Glutamatergic neuron (in vitro differentiated cells): ENCODE measurements at places on chromosomes 2 and 18.

- DNase-seq = no peak
Measured at GRCh38 chr2:20651731-20652099, 817 bp upstream of the HS1BP3 start.

DNA sequence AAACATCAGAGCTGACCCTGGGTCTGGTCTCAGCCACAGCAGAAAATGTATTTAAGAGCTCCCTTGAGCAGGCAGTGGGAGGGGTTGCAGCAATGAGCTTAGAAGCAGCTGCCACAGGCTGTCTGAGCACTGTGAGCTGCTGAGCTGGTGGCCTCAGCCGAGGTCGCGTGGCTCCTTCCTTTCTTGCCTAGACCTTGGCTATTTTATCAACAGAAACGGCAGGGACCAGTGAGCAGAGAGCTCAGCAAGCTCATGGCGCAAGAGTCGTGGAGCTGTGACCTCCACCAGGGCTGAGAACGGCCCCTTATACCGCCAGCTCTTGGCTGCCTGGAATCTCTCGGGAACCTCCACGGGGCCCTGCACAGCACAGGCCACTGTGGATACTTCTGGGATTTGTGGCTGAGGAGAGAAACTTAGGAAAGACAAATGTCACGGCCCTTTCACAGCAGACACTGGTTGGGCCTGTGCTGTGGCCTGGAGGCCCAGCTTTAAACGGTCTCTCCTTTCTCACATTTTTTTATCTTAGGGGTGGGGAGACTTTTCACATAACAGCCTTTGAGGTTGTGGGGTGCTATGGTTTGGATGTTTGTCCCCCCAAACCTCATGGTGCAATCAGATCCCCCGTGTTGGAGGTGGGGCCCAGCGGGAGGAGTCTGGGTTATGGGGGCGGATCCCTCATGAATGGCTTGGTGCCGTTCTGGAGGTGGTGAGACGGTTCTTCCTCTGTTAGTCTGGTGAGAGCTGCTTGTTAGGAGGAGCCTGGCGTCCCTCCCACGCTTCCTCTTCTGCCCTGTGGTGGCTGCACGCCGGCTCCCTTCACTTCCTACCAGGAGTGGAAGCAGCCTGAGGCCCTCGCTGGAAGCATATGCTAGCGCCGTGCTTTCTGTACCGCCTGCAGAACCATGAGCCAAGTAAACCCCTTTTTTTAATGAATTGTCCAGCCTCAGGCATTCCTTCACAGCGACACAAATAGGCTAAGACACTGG is 1.7 kb downstream of the ALLC start:
- peak; percentile 62 for DNase-seq

DNA sequence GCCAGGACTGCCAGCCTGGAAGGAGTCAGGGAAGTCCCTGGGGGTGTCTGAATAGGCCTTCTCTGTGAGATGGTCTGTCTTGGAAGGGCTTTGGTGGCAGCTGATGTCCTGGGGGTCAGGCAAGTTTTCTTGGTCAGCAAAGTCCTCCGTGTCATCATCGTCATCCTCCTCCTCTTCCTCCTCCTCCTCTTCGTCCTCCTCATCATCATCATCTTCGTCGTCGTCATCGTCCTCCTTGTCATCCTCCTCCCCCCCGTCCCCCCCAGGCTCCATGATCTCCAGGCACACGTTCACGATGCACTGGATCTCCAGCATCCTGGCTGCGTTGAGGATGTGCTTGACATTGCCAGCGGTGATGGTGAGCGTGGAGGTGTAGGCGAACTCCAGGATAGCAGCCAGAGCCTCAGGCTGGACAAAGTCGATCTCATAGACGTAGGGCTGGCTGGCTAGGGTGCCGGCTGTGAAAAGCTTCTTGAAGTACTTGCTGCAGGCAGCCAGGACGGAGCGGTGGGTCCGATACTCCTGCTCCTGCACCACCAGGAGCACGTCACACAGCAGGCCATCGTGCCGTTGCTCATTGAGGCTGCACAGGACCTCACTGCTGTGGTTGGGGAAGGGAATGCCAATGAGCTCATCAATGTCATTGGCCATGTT is 110.1 kb upstream of the SMAD2 start:
- DNase-seq = no peak

DNA sequence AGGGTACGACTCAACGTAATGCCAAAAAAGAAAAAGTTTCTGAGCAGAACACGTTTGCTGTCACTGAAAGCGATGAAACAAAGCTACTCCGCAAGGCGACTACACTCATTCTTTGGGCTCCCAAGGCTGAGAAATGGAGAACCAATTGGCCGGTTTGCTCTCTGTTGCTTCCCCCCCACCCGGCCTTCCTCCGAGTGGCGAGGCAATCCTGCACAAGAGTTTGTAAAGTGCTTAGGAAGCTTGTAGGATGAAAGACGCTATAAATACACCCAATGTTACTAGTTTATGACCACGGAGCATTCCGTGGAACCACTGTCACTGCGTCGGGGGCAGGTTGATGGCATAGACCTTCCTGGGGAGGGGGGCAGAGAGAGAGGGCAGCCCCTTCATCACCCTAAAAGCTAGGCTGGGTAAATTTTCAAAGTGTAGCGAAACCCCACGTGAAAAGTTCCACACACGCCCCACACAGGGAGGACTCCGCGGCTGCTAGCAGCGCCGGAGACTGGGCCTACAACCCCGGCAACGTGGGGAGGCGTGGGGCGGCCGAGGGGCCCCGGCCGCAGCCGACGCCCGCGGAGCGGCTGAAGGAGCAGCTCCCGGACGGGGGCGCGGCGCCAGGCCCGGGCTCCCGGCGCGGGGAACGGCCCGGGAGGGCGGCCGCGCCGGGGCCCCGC is 915 bp downstream of the CUL3 start:
- DNase-seq = peak; percentile 47

- peak; percentile 88 for DNase-seq
Measured at GRCh38 chr2:176140513-176141317, 10.6 kb upstream of the HOXD4 start.

DNA sequence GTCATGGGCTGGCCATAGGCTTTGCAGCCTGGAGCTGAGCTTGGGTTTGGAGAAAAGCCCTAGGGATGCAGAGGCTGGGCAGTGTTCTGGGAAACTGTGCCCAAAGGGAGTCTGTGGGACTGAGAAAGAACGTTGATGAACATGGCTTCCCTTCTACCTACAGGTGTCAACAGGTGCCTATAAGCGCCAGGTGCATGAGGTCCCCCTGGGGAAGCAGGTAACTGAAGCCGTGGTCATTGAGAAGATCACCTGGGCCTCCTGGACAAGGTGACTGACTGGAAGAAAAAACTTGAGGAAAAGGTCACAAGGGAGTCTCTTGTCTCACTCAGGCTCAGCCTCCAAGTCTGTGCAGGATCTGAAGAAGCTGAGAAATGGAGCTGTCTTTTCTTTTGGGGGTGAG is 83.4 kb downstream of the RTN4 start:
- DNase-seq = no peak

DNA sequence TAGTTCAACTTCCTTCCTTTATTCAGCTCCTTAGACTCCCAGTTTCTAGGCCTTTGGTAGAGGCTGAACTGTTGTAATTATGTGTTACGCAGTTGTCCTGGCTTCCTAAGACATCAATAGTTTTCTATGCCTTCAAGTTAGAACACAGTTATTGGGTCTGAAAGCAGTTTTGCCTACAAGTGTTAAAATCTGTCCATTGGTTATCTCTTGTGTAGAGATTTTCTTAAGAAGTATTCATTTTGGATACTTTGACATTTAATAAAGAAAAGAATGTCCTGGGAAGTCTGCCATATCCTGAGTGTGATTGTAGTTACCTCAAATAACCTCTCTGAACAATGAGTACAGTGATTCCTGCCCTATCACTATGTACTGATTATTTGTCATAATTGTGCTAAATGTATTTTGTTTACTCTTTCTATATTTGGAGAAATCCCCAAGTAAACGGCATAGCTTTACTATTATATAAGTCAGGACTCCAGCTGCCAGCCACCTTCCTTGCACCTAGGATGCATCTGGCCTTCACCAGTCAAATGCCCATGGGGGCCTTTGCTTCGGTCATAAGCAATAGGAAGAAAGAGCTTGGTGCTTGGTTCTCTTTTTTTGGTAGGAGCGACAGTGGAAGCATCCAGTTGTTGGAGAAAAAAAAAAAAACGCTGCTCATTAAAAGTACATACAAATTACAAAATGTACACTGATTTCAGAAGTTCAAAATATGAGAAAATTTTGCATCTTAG is 449.5 kb upstream of the PKDCC start:
- DNase-seq = no peak

GRCh38 chr2:102839668-102840388 is 78.0 kb downstream of the TMEM182 start:
- peak; percentile 28 for DNase-seq

GRCh38 chr2:63993871-63994270 is 25.4 kb downstream of the VPS54 start:
- no peak for DNase-seq

- no peak for DNase-seq
Measured at GRCh38 chr2:86634352-86634751, 10.7 kb upstream of the RNF103 start.

GRCh38 chr2:71692621-71693277 is 239.4 kb downstream of the DYSF start:
- no peak for DNase-seq

DNA sequence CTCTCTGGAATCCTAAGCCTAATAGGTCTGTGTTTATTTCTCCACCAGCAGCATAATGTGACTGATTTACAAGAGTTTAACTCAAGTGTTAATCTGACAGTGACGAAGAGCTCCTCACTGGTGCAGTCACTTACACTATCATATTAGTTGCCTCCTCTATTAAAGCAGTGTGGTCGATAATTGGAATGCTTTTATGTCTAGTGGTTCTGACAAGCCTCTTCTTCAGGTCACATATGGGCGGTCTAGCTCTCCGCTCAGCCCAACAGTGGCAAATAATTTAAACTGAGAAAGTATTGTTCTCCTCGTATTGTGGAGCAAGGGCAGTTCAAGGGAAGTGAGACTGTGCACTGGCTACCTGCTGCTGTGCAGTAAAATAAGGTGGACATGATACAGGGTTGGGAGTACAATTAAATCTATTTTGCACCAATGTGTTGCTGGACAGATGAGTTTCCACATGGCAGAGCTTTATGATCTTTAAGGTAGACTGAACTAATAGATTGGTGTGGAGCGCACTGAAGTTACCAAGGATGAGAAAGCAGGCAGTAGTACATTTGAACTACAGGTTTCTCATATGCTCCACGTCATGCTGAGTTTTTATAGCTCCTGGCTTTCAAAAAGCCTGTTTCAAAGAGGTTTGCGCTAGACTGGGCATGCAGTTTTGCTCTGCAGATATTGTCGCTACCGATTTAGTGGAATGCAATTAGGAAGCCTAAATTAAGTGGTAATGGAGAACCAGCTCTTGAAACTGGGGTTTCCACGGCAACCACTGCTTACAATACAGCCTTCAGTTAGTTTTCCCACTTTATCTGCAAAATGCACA is 151.7 kb upstream of the POU3F3 start:
- no peak for DNase-seq

- DNase-seq = peak; percentile 82
Measured at GRCh38 chr18:31657823-31658669, 26.3 kb downstream of the B4GALT6 start.

DNA sequence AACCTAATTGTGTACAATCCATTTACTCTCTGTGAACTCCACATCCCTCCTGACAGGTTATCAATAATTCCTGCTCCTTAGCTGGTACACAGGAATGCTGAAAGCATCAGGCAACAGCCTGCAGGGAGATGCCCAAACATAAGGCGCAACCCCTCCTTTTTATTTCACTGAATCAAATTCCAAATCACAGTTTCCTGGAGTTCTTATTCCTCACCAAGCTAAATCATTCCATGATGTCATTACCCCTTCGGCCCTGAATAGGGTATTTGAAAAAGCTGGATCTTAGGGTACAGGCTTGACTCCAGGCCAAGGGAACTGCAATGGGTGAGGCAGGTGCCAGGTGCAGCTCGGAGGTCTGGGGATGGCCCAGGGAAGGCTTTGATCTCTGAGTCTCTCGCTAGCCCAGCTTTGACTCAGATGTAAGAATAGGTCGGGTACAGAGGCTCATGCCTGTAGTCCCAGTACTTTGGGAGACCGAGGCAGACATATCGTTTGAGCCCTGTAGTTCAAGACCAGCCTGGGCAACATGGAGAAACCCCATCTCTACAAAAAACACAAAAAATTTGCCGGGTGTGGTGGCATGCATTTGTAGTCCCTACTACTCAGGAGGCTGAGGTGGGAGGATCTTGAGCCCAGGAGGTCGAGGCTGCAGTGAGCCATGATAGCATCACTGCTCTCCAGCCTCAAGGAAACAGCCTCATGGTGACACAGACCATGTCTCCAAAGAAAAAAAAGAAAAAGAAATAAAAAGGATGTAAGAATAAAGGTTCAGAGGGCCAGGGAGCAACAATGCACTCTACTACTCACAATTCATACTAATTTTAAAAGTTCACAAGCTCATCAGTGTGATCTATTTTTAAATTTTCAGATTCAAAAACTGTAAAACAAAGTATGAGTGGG is 6.8 kb downstream of the FHL2 start:
- no peak for DNase-seq

- DNase-seq = no peak
Measured at GRCh38 chr2:11365096-11365879, 20.9 kb upstream of the ROCK2 start.

GRCh38 chr18:23551978-23552377 is 34.3 kb downstream of the NPC1 start:
- no peak for DNase-seq

DNA sequence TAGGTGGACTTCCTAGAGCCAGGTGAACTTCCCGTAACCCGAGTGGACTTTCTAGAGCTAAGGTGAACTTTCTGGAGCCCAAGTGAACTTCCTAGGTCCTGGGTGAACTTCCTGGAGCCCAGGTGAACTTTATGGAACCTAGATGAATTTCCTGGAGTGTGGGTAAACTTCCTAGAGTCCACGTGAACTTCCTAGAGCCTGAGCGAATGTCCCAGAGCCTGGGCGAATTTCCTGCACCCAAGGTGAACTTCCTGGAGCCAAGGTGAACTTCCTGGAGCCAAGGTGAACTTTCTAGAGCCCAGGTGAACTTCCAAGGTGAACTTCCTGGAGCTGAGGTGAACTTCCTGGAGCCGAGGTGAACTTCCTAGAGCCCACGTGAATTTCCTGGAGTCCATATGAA is 70.0 kb downstream of the RTP5 start:
- DNase-seq = no peak

- DNase-seq = no peak
Measured at GRCh38 chr2:175140332-175140731, 27.7 kb downstream of the ATF2 start.

GRCh38 chr18:13183790-13184189 is 34.8 kb upstream of the LDLRAD4 start:
- no peak for DNase-seq

DNA sequence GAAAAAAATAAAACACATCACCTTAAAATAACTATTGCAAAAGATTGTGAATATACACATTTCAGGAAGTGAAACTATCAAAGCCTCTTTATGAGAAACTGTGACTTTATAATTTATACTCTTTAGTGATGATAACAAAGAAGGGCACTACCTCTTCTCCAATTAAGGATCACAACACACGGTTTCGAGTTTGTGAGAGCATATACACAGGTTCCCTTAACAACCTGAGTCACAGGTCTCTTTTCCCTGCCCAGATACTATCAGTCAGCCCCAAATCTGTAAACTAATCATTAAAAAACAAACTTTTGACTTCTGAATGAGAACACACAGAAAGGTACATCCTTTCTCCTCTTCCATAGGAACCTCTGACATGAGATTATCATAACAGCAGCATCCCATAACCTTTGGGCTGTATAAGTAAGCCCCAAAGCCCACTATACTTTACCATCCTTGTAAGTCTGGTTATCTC is 44.9 kb downstream of the PTPN2 start:
- DNase-seq = no peak

GRCh38 chr2:113056521-113056920 is 2.5 kb upstream of the IL36RN start:
- no peak for DNase-seq
